Breast epithelium (tissue), 4 donors: ENCODE measurements at places on chromosomes 11 and 22.

DNA sequence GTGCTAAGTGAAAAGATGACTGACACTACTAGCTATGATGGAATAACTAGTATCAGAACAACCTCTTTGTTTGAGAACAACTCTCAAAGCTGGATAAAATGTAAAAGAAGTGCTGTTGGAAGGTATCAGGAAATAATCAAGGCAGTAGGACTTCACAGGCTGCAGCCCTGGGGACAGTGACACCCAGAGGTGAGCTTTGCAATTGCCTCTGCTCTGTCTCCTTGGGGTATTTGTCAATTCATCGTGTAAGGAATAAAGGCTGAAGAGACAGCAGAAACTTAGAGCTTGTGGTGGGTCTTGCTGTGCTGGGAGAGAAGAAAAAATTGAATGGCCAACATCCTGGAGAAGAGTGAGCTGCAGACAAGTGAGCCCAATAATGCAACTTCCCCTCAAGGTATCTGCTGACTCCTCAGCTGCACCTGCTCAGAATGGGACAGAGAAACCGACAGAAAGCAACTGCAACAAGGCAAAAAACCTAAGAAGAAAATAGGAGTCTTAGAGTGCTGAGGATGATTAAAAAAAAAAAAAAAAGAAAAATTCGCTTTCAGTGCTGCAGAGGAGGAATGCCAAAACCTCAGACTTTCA lies 141.1 kb downstream of the RCN1 start:
- DNase-seq, result no peak

GRCh38 chr11:106278391-106278790 lies 200.9 kb downstream of the AASDHPPT start:
- DNase-seq, result no peak

- DNase-seq, result no peak
Measured at GRCh38 chr11:107180236-107180635, 162.0 kb upstream of the GUCY1A2 start.

- DNase-seq, result no peak
Measured at GRCh38 chr11:15745266-15745665, 611.1 kb downstream of the SOX6 start.

DNA sequence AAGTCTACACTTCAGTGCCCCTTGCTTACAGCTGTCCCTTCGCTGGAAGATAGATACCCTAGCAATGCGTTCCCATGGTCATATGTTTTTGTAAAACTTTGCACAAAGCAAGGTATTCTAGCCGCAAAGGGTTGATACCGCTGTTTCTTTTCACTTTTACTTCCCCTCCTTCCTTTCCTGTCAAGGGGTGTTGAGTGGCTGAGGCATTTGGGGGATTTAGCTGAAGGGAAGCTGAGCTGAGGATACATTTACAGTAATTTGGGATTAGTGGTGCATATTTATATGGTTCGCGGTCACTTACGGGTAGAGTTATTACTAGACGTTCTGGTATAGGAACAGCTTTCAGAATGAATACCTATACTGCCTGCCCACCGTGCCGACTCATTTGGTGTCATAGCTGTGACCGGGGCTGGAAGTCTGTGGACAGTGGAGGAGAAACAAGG lies 86.9 kb upstream of the WNT11 start:
- DNase-seq, result no peak

GRCh38 chr11:61709110-61709509 lies 28.9 kb downstream of the DAGLA start:
- no peak for DNase-seq

DNA sequence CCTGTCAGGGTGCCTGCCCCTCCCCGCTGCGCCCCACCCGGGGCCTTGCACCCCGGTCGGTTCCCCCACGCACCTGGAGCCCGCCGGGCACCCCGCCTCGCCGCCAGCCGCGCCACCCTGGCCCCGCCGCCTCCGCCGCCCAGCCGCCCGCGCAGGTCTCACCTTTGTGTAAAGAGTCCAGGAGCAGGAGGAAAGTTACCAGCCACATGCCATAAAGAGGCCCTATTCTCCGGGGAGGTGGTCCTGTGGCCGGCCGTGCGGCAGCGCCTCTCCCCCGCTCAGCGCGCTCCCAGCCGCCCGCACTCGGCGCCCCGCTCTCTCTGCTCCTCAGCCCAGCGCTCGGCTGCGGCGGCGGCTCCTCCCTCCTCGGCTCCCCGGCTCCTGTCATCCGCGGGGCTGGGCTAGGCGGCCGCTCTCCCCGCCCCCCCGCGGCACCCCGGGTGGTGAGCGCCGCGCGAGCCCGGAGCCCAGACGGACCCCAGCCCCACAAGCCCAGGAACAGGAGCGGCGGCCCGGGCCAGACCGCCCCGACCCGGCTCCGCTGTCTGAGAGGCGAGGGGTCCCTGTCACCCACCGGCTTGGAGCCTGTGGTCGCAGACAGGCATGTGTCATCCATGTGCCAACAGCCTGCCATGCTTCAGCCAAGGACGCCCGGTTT lies at the start of gene DSCAML1:
TSS of gene DSCAML1 (minus strand) at position 345 of the 658 bp plus-strand sequence. CDS start at position 208, 137 bp downstream.
- no peak for DNase-seq

GRCh38 chr11:113178381-113179070 lies 135.9 kb upstream of the TTC12 start:
- DNase-seq, result no peak
